ENCODE measurements at places on chromosomes 13 and 19.

- peak; percentile 94 for DNase-seq
Measured at GRCh38 chr19:58513694-58514563, 2.1 kb upstream of the SLC27A5 start.

GRCh38 chr13:62209529-62209928, 793.9 kb upstream of the PCDH20 start:
- peak; percentile 4 for DNase-seq

DNA sequence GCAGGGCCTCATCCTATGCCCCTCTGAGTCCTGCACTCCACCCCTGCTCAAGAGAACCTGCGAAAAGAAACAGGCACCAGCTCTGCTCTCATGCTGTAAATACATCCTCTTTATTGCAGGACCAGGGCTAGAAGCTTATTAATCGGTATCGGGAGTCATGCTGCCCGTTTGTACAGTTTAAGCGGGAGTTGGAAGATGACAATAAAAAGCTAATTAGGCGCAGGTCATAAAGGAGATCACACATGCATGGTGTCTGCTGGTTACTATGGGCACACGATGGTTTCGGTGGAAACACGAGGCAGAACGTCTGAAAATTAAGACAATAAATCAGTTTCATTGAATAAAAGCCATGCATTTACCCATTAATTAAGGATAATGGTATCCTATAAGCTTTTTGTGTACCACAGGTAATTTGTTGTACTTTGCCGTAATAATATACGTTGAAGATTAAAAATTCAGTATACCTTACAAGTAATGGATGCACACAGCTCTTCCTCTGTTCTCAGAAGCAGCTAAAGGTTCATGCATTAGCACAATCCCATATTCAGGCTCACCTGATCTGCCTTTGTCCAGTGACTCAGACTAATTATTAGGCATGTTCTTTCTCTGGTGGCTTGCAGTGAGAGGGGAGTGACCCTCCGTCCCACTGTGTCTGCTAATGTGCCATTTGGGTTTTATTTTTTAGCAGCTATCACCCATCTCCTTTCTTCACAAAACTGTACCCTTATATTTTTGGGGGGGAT, 406.0 kb downstream of the TSHZ3 start:
- DNase-seq: no peak

DNA sequence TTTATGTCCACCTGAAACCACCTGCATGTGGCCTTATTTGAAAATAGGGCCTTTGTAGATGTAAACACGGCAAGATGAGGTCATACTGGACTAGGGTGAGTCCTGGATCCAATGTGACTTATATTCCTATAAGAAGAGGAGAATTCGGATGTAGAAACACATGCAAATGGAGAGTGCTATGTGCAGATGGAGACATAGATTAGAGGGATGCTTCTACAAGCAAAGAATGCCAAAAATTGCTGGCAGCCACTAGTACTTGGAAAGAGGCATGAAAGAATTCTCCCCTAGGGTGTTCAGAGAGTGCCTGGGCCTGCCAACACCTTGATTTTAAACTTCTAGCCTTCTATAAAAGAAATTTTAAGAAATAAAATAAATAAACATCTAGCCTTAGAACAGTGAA, 226.1 kb downstream of the RFC3 start:
- DNase-seq: no peak

GRCh38 chr13:23750383-23751121, 138.6 kb downstream of the MIPEP start:
- no peak for DNase-seq

DNA sequence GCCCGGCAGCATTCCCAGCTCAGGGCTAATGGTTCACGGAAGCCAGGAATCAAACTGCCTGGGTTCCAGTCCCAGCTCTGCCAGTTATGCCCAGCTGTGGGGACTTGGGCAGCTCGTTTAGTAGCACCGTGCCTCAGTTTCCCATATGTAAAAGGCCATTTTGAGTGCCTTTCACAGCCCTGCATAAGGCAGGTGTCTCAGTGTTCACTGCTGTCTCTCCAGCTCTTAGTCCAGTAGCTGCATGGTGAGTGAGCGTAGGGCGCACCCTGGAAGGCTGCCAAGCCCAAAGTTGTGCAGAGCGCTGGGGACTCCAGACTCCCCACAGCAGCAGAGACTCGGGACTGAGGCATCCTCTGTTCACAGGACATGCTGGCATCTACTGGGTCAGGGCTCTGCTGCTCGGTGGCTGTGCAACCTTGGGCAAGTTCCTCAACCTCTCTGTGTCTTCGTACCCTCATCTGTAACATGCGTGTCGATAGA, 5.5 kb downstream of the RPL28 start:
- no peak for DNase-seq

Measured in NCI-H2081 (cell line).